HS-5 (cell line): ENCODE measurements at places on chromosomes 16 and 17.

GRCh38 chr17:77826132-77826873, 132.2 kb upstream of the TNRC6C start:
- no peak for DNase-seq

DNA sequence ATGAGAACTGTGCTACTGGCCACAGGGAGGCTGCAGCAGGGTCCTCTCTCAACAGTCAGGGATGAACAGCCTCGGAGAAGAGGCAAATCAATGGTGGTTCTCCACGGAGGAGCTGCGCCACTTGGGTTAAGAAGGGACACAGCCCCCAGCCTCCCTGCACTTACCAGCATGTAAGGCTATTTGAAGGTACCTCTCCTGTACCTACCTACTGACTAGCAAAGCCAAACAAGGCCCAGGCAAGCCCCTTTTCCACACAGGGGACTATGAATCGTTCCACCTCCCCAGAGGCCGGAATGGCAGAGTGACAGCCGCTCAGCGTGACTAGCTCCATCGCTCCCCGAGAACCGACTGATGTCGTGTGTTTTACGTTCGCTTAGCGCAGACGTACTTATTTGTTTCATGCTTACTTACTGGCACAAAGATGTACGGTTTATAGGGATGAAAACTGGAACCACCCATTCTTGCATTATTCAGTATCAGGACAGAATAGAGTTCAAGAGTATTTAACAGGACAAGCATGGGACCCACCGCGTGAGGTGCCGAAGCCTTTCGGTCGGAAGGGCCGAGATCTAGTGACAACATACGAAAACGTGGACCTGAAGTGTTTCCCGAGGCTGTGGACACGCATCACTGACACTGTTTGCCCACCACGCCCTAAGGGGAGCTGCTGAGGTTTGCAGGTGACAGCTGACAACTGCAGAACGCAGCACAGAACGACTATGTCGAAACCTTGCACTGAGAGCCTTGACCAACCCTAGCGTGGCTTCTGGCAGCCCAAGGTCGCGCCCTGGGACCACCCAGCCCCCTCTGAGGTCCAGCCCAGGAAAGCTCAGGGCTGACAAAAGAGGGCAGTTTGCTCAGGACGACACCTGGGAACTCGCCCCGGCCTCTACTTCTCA, 1.0 kb downstream of the TEPSIN start:
- DNase-seq: no peak

DNA sequence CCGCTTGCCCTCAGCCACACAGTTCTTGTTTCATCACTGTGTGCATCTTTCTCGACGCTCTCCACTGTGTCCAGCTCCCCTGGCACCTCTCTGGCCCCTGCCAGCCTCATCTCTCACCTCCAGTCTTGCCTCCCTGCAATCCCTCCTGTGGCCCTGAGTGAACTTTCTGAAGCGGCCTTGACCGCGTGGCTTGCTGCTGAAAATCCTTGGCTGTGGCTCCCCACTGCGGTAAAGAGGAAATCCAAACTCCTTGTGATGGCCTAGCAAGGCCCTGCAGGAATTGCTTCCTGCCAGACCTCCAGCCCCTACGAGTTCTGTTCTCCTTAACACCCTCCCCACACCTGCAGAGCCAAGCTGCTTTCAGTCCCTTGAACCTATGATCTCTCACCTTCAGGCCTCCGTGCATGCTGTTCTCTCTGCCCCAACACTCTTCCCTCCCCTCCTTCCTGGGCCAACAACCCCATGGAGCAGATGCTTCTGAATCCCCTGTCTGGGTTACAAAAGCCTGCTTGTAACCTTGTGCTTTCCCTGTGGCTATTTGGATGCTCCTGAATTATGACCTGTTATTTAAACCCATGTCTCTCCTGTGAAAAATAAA, 33.6 kb upstream of the BRD7 start:
- DNase-seq: no peak

DNA sequence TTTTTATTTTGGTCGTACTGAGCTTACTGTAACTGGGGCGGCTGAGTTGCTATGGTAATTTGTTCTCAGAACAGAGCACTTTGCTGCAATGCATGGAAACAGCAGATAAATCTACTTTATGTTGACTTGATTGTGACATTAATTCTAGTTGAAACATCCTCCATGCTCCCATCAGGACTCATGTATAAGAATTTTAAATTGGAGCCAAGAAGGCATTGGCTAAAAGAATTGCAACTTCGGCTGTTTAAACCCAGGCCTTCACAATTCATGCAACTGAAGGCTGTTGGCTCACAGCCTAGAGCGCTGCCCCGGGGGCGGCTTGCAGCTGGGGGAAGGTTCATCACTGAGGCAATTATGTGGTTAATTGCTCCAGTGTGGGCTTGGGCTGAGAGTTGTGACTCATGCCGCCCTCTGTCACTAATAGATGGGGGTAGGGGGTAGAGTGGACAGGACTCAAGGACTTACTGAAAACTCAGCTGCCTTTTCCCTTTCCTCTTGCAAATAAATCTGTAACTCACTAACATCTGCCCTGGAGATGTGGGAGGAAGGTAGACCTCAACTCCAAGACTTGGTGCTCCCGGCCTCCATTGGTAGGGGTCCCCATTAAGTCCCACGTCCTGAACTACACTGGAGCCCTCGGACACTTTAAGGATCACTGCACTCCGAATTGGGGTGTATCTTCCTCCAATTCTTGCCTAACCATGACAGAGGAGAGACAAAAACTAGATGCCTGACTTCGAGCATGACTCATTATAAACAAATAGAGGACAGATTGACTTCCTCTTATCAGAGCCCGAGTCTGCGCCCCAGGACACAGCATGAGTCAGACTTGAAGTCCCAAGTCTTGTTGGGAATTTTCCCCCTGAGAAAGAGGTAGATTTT, 37.5 kb downstream of the ERCC4 start:
- DNase-seq: peak; percentile 88

DNA sequence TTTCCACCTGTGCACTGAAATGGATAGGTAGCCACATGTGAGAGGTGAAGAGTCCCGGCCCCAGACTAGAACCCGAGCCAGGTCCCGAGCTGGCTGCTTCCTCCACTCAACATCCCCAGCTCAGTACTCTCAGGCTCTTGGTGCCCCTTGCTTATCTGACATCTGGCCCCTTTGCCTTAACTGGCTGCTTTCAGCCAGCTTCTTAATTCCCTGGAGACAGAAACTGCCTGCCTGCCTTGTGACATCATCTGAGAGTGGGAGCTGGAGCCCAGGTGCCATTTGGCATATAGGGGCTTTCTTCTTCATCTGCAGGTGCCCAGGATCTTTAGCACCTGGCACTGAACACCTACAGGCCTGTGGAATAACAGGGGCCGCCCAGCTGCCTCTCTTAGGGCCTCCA, 8.9 kb downstream of the CHAD start:
- DNase-seq: no peak
